ENCODE measurements at places on chromosomes 12 and 14.

- no peak for DNase-seq
These were observed 8.1 kb upstream of the CYP46A1 start for GRCh38 chr14:99675951-99676350.

GRCh38 chr12:4587108-4587507 lies 25.1 kb downstream of the DYRK4 start:
- DNase-seq: no peak

DNA sequence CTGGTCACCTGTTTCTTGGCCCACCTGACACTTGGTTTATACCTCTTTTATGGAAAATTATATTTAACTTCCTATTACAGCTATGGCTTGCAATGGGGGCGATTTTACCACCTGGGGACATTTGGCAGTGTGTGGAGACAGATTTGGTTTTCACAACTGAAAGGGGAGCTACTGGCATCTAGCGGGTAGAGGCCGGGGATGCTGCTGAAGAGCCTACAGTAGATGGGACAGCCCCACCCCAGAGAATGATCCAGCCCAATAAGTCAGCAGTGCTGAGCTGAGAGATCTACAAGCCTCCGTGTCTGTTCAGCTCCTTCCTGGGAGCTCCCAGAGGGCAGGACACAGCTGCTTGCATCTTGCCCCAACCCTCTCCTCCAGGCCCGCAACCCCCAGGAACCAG lies 302.8 kb downstream of the CACNA1C start:
- DNase-seq: no peak

GRCh38 chr12:112179341-112179740 lies 54.0 kb downstream of the TRAFD1 start:
- DNase-seq: no peak

- no peak for DNase-seq
These were observed 5.4 kb downstream of the CRACR2A start for GRCh38 chr12:3747543-3747942.

- no peak for DNase-seq
These were observed 3.6 kb downstream of the LTBR start for GRCh38 chr12:6387541-6387940.

DNA sequence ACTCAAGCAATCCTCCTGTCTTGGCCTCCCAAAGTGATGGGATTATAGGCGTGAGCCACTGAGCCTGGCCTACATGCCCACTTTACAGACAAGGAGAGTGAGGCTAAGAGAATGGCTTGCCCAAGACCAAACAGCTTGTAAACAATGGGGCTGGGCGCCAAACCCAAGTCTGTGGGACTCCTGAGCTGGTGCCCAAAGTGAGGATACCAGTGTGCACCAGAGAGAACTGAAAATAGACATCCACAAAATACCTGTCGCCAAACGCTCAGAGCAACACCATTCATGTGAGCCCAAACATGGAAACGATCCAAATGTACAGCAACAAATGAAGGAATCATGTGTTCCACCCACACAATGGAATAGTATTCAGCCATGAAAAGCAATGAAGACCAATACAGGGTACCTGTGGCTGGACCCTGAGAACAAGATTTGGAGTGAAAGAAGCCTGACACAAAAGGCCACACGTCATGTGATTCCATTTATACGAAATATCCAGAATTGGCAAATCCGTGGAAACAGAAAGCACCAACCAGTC lies 38.2 kb downstream of the CCNK start:
- DNase-seq: no peak

DNA sequence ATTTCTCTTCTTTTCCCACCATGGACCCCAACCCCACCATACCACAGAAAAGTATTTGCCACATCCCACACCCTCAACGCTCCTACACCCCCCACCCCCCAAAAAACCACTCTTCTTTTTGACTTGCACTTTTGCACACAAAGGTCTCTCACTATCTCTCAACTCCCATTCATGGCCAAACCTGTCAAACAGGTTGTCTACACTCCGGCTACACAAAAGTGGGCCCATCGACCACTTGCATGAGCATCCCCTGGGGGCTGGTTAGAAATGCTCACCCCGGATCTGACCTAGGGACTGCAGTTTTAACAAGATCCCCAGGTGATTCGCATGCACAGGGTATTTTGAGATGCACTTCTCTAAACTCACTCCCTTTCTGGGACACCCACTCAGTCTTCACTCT lies 248.2 kb downstream of the DPF3 start:
- DNase-seq: no peak

DNA sequence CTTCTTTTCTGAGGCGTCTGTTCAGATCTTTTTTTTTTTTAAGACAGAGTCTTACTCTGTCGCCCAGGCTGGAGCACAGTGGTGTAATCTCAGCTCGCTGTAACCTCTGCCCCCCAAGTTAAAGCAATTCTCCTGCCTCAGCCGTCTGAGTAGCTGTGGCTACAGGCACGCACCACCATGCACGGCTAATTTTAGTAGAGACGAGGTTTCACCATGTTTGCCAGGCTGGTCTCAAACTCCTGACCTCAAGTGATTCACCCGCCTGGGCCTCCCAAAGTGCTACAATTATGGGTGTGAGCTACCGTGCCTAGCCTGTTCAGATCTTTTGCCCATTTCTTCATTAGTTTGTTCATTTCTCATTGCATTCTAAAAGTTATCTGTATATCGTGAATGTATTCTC lies 55.1 kb upstream of the DBX2 start:
- no peak for DNase-seq

- DNase-seq: no peak
These were observed 845 bp downstream of the L3HYPDH start for GRCh38 chr14:59483363-59483762.

DNA sequence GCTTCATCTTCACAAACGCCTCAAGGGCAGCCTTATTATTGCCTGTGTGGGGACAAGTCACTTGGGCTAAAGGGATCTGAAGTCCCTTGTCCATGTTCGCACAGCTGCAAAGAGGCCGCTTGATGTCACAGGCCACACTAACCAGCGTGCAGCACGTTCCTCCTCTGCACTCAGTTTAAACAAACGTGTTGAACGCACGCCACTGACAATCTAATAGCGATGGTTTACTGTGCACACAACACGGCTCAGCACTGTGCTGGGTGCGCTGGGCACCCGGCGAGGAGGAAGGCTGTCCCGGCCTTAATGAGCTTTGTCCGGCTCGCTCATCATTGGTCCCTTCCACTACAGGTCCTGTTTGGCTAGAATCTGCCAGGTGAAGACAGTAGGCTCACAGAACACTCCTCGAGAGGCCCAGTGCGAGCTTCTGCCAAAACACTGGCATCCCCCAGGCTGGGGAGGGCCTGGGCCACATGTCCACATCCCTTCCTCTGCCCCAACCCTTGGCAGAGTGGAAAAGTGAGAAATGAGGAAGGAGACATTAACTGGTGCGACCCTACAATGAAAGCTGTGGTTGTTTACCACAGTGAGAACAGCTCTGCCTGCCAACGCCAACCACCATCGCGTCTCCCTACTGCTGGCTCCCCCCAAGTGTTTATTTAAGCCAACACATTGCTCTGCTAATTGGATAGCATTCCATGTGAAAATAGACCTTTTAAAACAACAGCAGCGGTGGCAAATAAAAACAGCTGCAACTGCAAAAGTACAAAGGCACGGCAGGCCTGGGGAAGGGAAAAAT lies 113.2 kb downstream of the RBM19 start:
- DNase-seq: no peak

GRCh38 chr12:45051572-45052125 lies 750 bp upstream of the DBX2 start:
- no peak for DNase-seq

- no peak for DNase-seq
These were observed 669 bp downstream of the TSPAN11 start for GRCh38 chr12:30927222-30927611.

DNA sequence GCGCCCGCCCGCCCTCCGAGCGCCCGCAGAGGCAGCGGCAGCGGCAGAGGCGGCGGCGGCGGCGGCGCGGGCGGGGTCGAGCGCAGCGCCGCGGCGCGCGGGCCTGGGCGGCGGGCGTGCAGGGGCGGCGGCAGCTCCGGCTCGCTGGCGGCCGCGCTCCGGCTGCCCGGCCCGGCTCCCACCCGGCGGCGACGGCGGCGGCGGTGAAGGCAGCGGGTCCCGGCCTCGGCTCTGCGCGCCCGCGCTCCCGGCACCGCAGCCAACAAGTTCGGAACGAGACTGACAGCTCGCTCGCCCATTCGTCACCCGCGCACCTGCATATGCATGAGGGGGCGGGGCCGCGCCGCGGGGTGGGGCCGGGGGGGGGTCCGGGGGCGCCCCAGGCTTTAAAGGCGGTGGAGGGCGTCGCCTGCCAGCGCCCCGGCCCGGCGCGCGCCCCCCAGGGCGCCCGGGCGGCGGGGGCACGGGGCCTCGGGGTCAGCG lies at the start of gene JAG2:
Gene JAG2, minus strand, starts transcription at position 281 of the 483 bp plus-strand sequence. CDS start 356 bp downstream, outside the sequence.
- no peak for DNase-seq

DNA sequence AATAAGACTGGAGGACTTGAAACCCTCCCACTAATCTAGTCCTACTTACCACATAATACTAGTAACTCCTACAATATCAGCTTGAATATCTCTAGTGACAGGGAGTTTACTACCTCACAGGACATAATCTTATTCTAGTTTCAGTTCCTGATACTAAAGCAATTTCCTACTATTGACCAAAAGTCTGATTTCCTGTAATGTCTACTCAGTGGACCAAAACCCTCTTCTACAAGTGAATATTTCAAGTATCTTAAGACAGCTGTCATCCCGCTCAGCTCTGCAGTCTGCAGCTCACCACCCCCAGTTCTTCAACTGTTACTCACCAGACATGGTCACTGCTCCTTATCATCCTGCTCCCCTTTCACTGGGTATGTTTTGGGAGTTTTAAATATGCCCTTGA lies 70.8 kb upstream of the TMCC3 start:
- no peak for DNase-seq

- DNase-seq: no peak
These were observed 9.7 kb downstream of the TCL1B start for GRCh38 chr14:95695913-95696312.

GRCh38 chr12:118747771-118748170 lies 233.6 kb upstream of the SRRM4 start:
- no peak for DNase-seq

DNA sequence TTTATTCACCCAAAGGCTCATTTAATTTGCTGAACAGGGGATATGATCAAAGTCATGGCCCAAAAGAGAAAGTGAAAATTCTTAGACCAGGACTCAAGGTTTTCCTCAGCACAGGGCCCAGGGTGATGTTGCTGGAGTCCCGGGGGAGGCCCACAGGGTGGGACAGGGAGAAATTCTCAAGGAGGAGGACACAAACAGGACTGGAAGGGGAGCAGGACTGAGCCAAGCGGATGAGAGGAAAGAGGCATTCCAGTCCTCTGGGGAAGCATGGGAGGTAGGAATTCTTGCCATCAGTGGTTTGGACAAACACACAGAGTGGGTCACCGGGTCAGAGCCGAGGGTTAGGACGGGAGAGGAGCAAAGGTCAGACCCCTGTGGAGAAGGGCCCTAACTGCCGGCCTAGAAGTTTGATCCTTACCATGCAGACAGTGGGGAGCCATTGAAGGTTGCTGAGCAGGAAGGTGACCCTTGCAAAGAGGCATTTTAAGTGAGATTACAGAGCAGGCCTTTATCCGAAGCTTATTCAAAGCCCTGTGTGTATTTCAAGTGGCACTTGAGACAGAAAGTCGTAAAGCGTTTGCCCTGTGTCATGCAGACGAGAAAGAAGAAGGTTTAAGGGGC lies 68.4 kb upstream of the PTGR2 start:
- DNase-seq: no peak

DNA sequence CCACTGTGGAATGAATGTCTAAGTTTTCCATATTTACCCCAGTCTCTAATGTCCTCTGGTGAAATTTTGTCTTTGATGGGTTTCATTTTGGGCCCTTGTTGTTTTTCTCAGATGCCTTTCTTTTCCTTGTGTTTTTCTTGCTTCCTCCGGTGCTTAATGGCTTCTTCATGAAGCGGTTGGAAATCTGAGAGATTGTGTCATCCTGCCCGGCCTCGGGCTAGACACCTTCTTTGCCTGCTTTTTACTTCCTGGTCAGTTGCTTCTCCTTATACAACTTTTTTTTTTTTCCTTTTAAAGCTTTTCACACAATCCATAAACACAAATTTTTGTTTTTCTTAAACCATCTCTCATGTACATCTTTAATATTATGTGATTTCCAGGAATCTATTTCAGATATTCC lies 7.1 kb downstream of the ETV6 start:
- no peak for DNase-seq

GRCh38 chr14:28656704-28657255 lies 109.8 kb upstream of the FOXG1 start:
- DNase-seq: no peak

GRCh38 chr14:88140874-88141273 lies 135.9 kb downstream of the GPR65 start:
- DNase-seq: no peak

DNA sequence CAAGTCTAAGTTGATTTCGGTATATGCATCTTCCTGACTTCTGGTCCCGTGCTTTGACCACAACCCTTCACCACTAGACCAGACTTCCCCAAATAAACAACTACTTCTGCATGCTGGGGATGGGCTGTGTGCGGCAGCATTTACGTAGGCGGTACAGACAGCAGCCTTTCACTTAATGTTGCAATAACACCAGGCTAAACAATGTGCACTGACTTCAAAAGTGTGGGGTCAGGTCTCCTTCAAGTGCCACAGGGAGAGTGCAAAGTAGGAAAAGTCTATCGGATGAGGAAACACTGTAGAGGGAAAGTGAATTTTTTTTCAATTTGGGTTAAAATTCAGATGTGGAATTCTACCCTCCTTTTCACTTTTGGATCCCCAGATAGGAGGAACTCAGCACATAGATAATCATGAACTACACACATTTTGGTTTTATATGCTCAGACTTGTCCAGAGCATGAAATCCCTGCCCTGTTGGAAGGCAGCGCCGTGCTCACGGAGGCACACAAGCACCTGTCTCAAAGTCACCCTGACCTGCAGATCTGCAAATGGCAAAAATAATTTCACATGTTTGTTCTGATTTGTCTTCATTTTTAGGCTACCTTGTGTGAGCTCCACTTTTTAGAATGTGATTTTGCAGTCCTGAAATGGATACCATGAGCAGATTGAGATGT lies 3.6 kb upstream of the FOS start:
- DNase-seq: no peak

- DNase-seq: no peak
These were observed 141.1 kb downstream of the KICS2 start for GRCh38 chr12:64081008-64081404.

- no peak for DNase-seq
These were observed 45.7 kb downstream of the LMO3 start for GRCh38 chr12:16560273-16560672.

GRCh38 chr14:50545618-50546017 lies 13.2 kb upstream of the MAP4K5 start:
- DNase-seq: no peak

DNA sequence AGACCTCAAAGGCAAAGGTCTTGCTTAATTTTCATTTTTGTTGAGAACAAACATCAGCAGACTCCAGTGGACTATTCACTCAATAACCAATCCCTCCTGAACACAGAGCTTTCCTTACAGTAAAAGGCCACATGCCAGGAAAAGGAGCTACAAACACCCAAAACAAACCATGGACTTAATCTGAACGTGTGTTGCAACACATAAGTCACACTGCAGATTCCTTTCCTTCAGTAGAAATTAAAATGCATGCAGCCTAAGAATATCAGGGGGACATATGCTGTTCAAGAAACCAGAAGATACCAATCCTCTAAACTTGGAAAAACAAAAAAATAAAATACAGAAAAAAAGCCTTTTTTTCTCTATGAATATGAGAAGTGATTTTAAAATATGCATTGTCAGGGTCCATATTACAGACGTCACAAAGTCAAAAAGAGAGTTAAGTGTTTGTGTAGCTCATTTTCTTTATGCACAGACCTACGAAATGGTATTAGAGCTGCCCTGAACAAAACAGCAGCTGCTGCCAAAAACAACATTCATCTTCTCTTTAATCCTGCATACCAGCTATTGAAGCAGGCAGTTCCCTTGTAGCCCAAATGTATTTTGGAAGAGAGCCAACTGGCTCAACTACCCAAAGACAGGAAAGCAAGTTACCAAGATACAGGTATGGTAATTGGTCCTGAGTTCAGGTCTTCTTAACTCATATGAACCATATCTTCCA lies 26.2 kb downstream of the KITLG start:
- no peak for DNase-seq
